ENCODE measurements at places on chromosomes 3 and 15. TPM values are rescaled to one million over a fixed set of nuclear protein-coding genes. Genes with fewer than 3 reads are reported as not detected.

DNA sequence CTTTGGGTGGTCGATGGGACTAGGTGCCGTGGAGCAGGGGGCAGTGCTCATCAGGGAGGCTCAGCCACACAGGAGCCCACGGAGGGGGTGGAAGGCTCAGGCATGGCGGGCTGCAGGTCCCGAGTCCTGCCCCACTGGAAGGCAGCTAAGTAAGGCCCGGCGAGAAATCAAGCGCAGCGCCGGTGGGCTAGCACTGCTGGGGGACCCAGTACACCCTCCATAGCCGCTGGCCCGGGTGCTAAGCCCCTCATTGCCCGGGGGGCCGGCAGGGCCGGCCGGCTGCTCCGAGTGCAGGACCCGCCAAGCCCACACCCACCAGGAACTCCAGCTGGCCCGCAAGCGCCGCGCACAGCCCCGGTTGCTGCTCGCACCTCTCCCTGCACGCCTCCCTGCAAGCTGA, 19.1 kb downstream of the TP53BP1 start:
- no peak for DNase-seq

GRCh38 chr3:4885316-4885715, 93.9 kb upstream of the BHLHE40 start:
- no peak for DNase-seq

The HTD2 gene
- 14.4 TPM for total RNA-seq

DNA sequence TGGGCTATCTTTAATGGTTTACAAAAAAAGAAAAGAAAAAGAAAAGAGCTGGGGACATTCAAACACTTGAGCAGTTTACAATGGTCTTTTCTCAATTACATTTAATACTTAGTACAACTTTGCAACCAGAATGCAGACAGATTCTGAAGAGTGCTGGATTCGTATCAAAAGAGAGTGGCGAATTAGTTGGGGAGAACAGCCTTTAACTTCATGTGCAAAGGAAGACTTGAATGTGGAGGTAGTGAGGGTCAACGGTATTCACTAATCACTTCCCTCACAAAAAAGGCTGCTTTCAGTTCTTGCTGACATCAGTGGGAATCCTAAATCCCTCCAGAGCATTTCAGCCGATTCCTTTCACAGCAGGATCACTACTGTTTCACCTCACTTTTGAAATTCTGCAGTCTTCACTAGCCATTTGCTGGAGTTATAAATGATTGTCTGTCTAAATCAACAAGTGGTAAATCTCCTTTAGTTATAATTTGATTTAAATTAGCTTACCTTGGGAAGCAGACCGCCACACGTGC, 323.0 kb upstream of the SEMA6D start:
- DNase-seq, result no peak

The CCRL2 gene
- total RNA-seq, result not detected

GRCh38 chr15:98067339-98067738, 106.8 kb downstream of the ARRDC4 start:
- DNase-seq, result no peak

The KLHL24 gene
- total RNA-seq, result 79.1 TPM

GRCh38 chr3:83514130-83514914, 1444.5 kb upstream of the CADM2 start:
- peak; percentile 18 for DNase-seq

GRCh38 chr3:173529062-173529711, 131.6 kb downstream of the NLGN1 start:
- peak; percentile 33 for DNase-seq

- DNase-seq, result no peak
These were observed 17.5 kb upstream of the IGSF10 start for GRCh38 chr3:151478335-151478697.

- no peak for DNase-seq
These were observed 19.1 kb upstream of the P2RY14 start for GRCh38 chr3:151297429-151297828.

GRCh38 chr3:33541918-33542317, 101.7 kb upstream of the UBP1 start:
- no peak for DNase-seq

DNA sequence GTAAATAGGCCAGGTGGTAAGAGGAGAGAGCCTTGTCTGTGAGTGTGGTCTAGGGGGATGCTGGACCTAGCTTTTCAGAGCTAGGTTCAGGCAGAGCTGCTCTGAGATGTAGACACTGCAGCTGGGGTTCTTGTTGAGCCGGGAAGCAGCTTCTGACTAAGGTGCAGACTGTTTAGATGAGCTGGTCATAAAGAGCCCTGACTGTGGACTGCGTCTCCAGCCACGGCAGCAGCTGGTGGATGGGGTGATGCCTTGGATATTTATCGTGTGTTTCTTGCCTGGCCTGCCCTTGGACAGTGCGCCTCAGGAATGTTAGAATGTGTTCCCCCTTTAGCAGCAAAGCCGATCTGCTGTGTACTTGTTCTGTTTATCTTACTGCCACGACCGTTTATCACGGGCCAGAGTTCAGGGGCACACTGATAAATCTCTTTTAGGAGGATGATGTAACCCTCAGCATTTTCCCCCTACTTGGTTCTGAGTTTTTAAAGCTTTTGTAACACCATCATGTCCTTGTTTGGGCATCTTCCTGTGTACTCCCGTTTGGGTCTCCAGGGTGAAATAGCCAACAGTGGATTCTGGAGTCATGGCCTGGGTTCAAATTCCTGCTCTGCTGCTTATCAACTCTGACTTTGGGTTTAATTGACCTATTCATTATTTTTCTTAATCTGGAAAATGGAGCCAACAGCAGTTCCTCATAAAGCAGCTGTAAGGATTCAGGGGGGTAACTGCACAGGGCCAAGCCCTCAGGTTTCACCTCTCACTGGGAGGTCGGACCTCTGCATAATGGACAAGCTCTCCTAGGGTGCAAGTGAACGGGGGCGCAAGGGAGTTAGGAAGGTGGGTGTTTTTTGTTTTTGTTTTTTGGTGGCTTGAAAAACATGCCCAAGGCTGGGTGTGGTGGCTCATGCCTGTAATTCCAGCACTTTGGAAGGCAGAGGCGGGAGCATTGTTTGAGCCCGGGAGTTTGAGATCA, 51.4 kb downstream of the FLNB start:
- no peak for DNase-seq

GRCh38 chr15:63524316-63525015, 20.1 kb downstream of the USP3 start:
- no peak for DNase-seq

DNA sequence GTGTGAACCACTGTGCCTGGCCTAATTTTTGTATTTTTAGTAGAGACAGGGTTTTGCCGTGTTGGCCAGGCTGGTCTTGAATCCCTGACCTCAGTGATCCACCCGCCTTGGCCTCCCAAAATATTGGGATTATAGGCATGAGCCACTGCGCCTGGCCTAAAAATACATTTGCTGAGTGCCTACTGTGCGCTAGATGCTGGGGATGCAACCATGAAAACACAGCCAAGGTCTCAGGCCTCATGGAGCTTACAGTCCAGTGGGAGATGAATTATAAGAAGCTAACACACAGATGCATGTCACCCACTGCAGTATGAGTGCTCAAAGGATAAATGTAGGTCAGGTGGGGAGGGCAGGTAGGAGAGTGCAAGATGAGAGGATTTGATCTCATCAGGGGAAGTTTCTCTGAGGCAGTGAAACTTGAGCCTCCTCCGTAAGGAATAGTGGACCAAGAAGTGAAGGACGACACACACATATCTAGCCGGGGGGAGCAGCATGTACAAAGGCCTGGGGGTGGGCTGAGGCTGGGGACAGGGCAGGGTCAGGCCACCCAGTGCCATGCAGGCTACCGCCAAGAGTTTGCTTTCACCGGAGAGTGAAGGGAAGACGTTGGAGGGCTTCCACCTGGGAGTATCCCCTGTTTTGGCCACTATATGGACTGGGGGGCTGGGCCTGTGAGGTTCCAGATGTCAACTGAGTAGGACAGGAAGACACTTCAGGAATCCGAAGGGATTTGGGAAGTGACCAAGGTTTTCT, 24.3 kb downstream of the IRAK2 start:
- no peak for DNase-seq
